Suppressor macrophage treated with lipopolysaccharide for 4 hours (primary cell): ENCODE measurements at places on chromosomes 1 and 21.

DNA sequence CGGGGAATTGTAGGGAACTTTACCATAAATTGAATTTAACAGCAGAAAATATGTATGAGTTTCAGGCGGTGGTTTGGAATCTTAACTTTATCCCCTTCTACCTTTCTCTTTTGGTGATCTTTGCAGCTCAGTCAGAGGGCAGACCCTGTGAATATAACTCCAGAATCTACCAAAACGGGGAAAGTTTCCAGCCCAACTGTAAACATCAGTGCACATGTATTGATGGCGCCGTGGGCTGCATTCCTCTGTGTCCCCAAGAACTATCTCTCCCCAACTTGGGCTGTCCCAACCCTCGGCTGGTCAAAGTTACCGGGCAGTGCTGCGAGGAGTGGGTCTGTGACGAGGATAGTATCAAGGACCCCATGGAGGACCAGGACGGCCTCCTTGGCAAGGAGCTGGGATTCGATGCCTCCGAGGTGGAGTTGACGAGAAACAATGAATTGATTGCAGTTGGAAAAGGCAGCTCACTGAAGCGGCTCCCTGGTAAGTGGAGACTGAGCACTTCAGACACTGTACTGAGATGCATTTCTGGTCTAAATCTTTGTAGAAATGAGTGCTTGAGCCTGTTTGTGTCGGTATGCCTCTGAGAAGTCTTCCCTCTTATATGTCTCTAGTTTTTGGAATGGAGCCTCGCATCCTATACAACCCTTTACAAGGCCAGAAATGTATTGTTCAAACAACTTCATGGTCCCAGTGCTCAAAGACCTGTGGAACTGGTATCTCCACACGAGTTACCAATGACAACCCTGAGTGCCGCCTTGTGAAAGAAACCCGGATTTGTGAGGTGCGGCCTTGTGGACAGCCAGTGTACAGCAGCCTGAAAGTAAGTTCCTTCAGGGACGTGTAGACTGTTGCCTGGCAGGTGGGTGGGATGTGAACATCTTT lies 1.5 kb downstream of the CCN1 start:
- DNase-seq: no peak

DNA sequence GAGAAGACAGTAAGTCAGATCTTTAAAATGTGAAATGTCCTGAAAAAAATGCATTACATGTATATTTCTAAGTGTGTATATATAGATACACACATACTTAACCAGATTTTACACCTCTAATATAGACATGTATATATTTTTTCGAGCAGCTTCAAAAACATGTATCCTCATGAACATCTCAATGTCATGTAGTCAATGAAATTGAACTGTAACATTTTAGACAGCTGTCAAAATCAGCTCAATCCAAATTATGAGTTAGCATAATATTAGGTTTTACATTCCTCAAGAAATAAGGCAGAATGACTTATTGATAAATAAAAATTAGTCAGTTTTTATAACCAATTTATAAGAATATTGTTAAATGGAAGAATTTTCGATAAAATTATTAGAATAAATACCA lies 665.7 kb downstream of the BRINP3 start:
- no peak for DNase-seq

DNA sequence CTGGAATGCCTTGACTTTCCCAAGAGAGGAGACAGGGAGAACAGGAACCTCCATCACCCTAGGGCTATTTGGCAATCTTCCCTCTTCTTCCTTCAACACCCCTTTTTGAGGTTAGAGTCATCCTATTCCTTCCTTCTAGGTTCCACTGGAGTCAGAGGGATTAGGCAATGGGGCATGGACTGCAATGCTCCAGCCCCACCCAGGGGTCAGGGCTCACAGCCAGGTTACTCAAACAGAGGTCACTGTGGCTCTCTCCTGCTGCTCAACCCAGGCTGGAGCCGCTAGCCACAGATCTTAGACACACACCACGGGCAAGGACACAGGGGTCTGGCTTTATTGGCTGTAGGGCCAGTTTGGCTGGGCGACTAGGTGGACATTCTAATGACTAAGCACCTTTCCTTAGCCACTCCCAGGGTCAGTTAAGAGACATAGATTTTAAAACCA lies 145.5 kb upstream of the NRIP1 start:
- DNase-seq: peak; percentile 86

DNA sequence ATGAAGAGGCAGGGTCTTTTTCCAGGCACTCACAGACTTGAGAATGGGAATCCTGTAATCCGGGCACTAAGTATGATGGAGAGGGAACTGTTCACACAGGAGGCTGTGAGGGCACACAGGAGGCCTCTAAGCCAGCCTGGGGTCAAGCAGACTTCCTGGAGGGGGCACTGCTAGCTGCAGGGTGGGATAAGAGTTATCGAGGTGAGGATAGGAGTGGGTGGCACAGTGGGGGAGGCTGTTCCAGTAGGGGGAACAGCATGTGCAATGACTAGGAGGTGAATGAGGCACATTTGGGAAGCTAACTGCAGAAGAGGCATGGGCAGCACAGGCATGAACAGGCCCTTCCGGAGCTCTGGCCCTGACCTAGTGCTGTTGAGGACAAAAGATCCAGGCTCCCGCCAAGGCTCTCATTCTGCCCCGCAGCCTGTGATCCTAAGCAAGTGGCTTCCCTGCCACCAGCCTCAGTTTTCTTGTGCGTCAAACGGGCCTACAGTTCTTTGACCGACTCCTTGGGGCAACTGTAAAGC lies 216.7 kb downstream of the TRABD2B start:
- DNase-seq: no peak

DNA sequence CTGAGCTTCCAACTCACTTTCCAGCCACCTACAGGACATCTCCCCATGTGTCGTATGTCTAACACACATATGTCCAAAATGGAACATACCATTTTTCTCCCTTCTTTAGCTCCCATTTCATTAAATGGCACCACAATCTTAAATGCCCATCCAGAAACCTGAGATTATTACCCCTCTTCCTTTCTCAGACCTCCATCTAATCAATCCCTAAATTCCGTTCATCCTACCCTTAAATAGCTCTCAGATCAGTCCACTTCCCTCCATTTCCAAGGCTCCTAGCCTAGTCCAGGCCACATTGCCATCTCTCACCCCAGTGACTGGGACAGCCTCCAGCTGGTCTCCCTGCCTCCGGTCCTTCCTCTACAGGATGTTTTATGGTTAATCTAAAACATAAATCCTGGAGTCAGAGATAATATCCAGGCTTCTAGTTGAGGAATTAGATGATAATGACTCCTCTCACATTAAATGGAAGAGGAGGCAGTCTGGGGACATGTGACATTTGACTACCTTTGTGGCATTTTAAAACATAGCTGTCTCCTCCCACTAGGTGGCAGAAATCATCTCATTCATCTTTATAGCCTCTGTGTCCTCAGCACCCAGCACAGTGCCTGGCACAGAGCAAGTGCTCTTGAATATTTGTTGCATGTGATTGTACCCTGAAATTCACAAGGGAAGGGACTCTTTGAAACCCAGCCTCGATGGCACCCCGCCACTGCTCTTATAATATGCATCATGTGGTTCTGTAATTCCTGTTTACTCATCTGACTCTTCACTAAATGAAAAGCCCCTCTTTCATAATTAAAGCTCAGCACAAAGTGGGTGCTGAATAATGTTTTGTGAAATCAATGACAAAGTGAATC lies 102.3 kb downstream of the TMEM53 start:
- DNase-seq: peak; percentile 40

GRCh38 chr21:16159213-16159970 lies 429.6 kb downstream of the USP25 start:
- no peak for DNase-seq

GRCh38 chr1:54317084-54317483 lies 89.1 kb downstream of the SSBP3 start:
- no peak for DNase-seq

- no peak for DNase-seq
Observed at GRCh38 chr21:34802180-34802899, 133.5 kb downstream of the CLIC6 start.

GRCh38 chr1:90319918-90320317 lies 325.0 kb downstream of the ZNF326 start:
- DNase-seq: no peak

- no peak for DNase-seq
Observed at GRCh38 chr1:84859866-84860265, 33.1 kb downstream of the LPAR3 start.

- peak; percentile 22 for DNase-seq
Observed at GRCh38 chr21:36542312-36543101, 62.6 kb upstream of the CLDN14 start.

GRCh38 chr1:20282533-20282932 lies 8.1 kb upstream of the VWA5B1 start:
- no peak for DNase-seq

DNA sequence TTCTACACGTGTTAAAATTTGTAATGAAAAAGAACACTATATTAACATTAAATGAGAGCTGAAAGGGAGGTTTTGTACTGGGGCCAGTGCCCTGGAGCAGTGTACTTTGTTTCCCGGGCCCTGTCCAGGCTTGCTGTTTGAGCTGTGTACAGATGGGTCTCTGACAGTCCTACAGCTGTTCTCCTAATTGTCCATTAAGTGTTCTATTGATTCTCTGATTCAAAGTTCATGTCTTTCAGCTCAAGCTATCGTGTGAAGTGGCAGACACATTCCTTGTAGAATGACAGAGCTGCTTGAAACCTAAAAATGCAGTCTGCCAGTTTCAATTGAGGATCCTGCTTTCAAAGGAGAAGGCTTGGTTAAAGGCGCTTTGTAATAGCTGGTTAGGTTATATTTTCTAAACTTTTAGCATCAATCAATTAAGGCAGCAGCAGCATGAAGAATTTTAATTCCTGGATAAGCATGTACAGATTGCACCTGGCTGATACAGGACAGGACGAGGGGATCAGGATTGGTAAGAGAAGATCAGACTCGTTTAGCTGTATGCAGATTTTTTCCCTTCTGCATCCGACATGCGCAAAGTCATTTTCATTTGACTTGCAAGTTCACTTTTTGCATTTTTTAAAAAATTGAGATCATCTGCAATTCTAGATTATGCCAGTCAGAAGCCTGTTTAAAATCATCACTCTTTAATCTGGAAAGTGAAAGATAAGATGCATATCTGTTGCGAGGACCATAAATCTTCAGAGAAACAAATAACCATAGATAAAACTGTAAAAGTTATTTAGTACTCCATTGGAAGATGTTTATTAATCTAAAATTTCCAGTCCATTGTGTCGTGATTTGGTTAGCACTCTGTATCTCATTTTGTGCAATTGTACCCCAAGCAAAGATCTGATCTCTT lies 98.5 kb downstream of the ATG4C start:
- no peak for DNase-seq

- no peak for DNase-seq
Observed at GRCh38 chr1:4494558-4494957, 159.9 kb upstream of the AJAP1 start.

- no peak for DNase-seq
Observed at GRCh38 chr1:176379626-176380339, 83.2 kb upstream of the PAPPA2 start.

DNA sequence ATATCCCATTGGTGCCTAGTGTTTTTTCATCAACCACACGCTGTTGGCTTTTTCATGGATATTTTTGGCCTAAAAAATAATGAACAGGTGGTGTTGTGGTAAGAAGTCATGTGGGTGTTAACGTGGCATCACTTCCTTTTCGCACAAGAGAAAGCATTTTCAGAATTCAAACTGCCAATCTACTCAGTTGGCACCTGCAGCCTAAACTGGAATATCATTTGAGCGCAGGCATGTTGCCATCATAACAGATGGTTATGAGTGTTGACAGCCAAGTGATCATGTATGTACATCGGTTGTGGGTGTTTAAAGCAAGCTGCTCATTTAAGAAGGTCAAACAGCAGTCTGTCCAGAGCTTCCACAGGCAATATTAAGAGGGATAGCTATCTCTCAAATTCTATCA lies 1963.0 kb downstream of the NCAM2 start:
- no peak for DNase-seq

GRCh38 chr1:159208175-159208825 lies 3.6 kb downstream of the ACKR1 start:
- DNase-seq: no peak

DNA sequence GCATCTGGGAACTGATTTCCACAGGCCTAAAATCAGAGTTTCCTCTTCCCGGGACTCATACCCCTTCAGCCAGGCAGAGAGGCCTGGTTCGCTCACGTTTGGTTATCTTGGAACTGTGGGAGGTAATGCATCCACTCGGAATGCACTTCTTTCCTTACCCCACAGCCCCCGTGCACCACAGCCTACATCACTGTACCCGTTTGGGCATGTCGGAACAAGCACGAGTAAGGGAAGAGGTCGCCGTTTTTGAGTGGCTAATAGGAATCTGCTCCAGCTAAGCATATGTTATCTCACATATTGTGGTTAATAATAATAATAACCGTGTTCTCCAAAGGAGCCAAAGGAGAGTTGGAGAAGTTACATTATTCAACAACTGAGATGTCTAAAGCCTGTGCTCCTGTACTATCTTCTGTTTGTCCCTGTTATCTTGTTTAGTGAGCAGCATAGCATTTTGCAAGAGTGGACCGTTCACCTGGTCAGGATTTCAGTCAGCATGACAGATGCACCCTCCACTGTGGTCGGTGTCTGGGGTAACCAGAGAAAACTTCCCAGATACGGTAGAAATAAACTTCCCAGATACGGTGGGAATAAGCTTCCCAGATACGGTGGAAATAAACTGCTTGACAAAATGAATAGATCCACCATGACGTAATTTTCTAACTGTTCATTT lies 198.6 kb downstream of the SDCCAG8 start:
- no peak for DNase-seq

DNA sequence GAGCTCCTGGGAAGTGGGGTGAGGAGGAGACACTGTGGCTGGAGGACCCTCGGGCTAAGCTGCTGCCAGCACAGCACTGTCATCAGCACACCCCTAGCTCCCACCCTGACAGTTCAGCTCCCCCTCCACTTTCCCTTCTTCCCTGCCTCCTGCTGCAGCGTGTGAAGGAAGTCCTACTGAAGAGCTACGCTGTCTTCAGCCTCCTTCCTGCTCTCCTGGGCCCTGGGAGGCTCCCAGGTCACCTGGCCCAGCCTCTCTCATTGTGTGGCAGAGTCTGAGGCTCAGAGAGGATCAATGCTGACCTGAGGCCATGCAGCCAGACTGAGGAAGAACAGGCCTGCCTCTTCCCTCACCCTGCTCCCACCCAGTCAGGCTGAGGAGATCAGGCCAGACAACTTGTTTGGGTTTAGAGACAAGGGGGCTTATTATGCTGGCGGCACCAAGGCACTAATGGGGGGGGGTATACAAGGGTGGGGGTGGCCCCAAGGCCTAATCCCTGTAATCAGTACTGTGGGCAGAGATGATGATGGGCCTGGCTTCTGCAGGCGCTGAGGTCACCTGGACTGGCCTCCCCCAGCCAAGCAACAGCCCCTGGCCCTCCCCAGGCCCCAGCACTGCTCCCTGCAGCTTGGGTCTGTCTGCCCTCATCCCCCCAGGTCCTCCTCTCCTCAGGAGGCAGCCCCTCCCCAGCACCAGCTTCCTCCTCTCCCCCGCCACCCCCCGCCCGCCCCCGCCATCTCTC lies 9.1 kb downstream of the NES start:
- no peak for DNase-seq

GRCh38 chr1:53651356-53651755 lies 87.6 kb downstream of the GLIS1 start:
- no peak for DNase-seq

DNA sequence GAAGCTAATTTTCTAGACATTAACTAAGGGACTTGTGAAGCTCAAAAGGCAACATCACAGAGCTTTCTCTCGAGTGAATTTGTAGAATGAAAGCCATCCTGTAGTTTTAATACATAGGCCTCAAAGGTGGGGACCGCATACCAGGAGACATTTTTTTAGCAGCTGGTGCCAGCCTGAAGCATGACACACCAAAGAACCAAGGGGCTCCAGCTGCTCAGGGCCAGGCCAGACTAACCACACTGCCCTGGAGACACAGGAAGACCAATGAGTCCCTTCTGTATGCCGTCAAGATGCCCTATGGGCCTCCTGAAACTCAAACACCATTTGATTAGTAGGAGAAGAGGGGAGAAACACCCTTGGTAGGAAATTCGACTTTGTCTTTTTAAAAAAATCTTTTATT lies 113.9 kb upstream of the CACNA1E start:
- no peak for DNase-seq
